ENCODE measurements at places on chromosomes 12 and 14.

GRCh38 chr12:54622463-54623183 is 12.1 kb downstream of the LACRT start:
- no peak for DNase-seq

DNA sequence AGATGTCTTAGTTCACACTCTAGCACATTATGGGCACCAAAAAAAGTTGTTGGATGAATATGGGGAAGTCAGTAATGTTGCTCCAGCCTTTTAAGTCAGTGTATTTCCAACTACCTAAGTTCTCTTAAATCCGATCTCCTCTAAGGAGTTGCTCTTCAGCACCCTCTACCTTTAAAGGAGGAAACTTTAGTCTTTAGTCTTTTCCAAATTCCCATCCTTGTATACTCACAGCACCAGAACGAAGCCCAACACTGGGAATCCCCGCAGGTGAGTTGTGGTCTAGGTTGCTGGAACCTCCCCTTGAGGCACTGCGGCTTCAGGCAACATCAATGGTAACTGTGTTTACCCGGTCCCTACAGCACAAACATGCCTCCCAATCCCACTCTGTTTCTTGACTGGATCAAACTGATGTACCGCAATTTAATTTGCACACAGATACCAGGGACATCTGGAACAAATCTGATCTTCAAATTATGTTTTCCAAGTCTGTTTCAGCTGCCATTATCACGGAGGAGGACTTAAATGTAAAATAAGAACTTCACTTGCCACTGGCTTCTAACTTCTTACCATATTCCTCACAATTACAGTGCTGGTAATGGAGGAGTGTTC is 179.0 kb downstream of the FOXN3 start:
- peak; percentile 50 for DNase-seq

DNA sequence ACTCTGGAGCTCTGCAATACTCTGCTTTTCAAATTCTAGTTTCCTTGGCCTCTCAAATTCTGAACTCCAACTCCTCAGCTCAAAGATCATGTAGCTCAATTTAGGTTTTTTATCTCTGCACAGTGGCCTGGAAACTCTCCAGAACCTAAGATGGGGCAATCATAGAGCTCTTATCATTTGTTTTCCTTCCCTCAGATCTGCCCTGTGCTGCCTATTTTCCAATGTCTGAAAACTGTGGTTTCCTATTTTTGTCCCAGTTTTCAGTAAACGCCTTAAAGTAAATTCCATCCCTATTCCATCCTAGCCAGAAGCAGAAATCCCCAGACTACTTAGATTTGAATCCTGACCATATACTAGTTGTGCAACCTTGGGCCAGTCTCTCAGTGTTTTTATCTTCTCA is 73.2 kb downstream of the CEP83 start:
- DNase-seq: no peak

DNA sequence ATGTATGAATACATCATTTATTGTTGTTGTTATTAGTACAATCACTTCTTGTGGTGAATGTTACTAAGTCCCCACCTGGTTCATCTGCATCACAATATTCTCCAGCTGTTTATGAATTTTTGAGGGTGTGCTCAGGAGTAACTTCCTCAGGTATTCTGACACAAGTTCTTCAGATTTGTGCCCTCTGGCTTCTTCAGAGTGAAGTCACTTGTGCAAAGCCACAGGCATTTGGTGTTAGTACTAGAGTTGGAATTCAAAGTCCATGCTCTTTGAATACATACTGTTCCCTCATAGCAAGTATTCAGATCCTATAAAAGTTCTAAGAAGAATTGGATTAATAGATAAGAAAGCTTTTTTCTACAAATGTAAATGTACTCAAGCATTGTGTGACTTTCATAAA is 150.3 kb upstream of the AVPR1A start:
- no peak for DNase-seq

DNA sequence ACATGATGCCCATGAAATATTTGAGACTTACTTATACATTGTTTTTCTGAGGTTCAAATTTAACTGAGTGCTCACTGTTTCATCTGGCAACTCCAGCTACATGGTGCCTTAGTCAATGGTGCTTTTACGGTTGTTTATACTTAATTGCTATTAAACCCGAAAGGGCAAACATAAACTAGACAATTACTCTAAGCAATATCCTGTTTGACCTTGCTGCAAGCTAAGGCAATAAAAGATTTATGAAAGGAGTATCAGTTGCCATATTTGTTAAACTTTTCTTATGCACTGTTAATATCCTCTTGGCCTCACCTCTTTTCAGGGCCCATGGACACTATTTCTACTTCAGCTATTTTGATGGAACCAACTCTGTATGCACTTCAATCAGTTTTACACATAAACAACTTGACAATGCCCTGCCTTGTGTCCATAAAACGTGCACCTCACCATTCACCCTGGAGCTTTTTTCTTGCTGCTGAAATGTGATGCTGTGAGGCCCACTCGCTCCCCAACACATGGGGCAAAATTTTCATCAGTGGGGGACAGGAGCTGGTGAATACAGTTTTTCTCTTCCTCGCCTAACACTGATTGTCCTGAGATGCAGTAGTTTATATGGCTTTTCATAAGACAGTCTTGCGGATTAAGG is 64.1 kb upstream of the HIF1A start:
- DNase-seq: no peak

GRCh38 chr12:108551535-108551934 is 9.4 kb downstream of the SART3 start:
- no peak for DNase-seq

DNA sequence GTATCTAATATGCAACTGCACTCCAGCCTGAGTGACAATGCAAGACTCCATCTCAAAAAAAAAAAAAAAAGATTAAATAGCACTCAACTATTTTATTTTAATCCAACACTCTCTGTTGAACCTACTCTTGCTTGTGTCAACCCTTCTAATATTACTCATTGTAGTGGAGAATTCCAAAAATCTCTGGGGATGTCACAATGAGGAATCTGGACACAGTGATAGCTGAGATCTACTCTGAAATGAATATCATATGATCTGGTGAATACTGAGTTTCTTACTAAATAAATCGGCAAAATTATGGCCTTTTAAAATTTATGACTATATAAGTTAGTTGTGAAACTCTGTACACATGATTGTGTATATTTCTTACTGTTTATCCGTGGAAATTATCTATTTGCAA is 418.2 kb downstream of the BCAT1 start:
- DNase-seq: no peak

GRCh38 chr14:74615735-74616134 is 3.7 kb upstream of the LTBP2 start:
- DNase-seq: no peak

DNA sequence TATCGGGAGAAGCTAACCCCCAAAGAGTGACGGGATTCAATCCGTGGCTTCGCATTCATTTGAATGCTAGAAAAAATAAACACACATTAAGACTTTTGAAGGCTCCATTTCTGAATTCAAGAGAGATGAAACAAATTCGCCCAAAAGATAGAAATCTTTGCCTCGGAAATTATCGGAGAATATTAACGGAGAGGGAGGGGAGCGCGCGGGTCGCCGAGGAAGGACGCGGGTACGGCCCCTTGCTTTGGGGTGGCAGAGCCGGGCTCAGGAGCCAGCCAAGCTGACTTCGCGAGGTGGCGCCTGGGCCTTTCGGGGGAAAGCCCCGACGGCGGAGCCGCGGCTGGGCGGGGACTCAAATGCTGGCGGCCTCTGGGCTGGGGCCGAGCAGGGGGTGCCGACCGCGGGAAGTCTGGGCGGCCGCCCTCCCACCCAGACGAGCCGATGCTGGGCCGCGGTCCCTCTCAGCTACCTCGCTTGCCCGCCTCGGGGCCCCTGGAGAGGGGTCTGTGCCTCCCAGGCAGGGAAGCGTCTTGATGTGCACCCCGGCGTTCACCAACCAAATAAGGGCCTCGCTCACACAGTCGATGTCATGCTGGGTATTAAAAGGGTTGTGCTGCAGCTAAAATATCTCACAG is 14.7 kb downstream of the NKX2-1 start:
- peak; percentile 19 for DNase-seq

DNA sequence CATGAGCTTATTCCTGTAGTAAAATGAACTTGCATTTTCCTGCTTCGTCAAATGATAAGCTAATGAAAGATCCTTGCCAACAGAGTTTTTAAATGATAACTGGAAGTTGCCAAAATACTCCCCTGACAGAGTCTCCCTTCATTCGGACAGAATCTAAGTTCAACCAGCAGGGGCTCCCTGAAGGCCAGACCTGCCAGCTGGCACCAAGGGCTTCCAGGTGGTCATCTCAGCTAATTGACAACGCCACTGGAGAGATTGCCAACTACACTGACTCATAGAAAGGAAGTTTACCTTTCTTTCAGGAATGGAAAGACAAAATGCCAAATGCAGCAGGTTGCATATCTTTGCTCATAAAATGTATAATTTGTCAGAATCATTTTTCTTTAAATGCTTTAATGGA is 462.8 kb downstream of the GXYLT1 start:
- no peak for DNase-seq

- no peak for DNase-seq
Measured at GRCh38 chr14:74934041-74934440, 11.0 kb upstream of the RPS6KL1 start.

GRCh38 chr14:95994593-95994928 is 44.6 kb upstream of the C14orf132 start:
- no peak for DNase-seq

GRCh38 chr12:52020539-52021336 is 14.0 kb downstream of the TAMALIN start:
- DNase-seq: peak; percentile 88

DNA sequence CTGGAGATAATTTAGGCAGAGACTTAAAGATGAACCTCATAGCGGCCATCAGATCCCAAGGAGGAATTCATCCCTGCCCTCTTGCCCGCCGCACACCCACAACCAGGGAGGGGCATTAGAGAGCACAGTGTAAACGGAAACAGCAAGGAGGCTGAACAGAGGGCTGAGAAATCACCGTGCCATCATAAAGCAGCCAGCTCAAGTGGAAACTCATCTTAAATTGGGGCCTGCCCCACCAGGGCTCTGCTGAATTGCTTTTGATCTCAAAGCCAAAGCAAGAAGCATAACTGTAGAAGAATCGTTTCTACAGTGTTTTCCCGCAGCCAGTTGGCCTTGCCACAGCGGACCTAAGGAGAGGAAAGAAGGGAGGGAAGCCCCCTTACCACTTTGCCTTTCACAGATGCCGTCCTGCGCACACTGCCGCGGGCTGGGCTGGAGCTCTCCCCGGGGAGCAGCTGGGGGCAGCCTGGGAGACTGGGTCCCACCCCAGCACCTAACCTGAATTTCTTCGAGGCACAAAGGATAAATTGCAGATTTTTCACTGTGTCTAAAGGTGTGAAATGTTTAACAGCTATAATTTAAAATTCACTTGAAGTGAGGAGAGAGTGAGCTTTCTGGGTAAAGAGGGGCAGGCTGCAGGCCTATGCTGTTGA is 51.8 kb upstream of the MMP17 start:
- no peak for DNase-seq

DNA sequence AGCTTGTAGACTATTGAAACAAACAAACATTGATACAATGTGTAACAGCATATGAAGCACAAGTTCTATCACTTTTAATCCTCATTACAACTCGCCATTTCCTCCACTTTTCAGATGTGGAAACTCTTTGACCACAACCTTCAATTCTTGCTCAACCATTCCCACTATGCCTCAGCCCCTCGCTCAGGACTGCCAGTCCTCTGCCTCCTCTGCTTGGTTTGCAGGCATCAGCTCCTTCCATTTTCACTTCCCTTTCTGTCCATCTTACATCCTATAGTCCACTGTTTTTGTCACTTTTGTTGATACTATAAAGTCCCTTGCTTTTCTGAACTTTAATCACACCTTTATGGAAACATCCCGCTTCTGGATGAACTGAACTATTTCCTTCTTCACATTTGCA is 28.2 kb upstream of the CD27 start:
- DNase-seq: no peak

GRCh38 chr14:20733684-20734429 is 11.8 kb upstream of the EDDM3A start:
- DNase-seq: no peak

DNA sequence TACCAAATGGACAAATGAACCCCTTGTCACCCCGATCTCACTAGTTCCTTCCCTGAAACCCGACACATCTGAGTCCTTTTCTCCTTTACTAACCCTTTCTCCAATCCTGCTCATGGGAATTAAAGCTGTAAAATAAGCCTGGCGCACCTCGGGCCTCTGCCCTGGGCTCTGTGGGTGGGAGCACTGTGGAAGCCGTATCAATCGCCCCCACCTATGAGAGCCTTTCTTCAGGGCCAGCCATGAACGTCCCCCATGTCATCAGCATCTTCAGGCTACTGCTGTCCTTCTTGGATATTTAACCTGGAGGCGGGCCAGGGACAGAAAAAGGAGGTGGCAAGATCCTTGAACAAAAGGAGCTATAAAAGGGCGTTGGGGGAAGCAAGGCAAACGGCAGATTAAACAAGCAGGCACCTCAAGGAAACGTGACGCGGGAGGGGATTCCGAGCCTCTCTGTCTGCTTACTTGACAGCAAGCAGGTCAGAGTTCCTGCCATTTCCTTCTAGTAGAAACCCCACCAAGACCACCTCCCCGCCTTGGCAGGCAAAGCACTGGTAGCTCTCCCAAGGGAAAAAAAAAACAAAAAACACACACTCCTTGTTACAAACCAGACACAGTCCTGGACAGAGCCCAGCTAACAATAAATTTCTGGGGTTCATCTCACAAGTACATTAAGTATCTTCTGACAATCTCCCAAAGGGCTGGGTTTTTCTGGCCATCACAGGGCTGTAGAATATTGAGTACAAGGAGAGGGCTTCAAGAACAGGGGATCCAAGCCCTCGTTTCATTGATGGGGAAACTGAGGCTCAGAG is 62.9 kb downstream of the DPF3 start:
- DNase-seq: peak; percentile 32

- no peak for DNase-seq
Measured at GRCh38 chr12:71070416-71071128, 87.2 kb downstream of the TSPAN8 start.

GRCh38 chr12:25502118-25502517 is 51.0 kb downstream of the LMNTD1 start:
- no peak for DNase-seq

GRCh38 chr12:87085286-87085685 is 829.1 kb upstream of the MGAT4C start:
- no peak for DNase-seq

- DNase-seq: no peak
Measured at GRCh38 chr12:39620659-39621658, 1.4 kb upstream of the ABCD2 start.

- no peak for DNase-seq
Measured at GRCh38 chr12:9391815-9392214, 183.6 kb upstream of the PZP start.

DNA sequence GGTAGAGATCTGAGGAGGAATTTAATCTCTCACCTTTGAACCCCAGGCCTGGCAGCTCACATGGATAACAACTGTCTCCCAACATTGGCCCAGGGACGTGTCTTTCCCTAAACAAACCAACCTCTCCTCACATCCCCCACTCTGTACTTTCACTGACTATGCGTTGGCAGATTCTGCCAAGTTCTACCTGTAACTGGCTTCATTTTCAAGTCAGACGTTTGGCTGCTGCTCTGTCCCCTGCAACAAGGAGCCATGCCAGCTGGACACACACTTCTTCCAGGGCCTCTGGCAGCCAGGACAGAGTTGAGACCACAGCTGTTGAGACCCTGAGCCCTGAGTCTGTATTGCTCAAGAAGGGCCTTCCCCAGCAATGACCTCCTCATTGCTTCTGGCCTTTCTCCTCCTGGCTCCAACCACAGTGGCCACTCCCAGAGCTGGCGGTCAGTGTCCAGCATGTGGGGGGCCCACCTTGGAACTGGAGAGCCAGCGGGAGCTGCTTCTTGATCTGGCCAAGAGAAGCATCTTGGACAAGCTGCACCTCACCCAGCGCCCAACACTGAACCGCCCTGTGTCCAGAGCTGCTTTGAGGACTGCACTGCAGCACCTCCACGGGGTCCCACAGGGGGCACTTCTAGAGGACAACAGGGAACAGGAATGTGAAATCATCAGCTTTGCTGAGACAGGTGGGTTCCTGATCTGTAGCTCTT is at the start of gene INHBC:
INHBC (plus strand) TSS at position 268 of the 707 bp plus-strand sequence; CDS start at position 371, 103 bp downstream.
- no peak for DNase-seq
